ENCODE measurements at places on chromosomes 5 and 9. TPM values are rescaled to one million over a fixed set of nuclear protein-coding genes. Genes with fewer than 3 reads are reported as not detected.
A peak's percentile ranks its signal among the peaks of the same experiment; 100 is the strongest.

- no peak for DNase-seq
Measured at GRCh38 chr5:158256096-158256495, 397.2 kb upstream of the CLINT1 start.

DNA sequence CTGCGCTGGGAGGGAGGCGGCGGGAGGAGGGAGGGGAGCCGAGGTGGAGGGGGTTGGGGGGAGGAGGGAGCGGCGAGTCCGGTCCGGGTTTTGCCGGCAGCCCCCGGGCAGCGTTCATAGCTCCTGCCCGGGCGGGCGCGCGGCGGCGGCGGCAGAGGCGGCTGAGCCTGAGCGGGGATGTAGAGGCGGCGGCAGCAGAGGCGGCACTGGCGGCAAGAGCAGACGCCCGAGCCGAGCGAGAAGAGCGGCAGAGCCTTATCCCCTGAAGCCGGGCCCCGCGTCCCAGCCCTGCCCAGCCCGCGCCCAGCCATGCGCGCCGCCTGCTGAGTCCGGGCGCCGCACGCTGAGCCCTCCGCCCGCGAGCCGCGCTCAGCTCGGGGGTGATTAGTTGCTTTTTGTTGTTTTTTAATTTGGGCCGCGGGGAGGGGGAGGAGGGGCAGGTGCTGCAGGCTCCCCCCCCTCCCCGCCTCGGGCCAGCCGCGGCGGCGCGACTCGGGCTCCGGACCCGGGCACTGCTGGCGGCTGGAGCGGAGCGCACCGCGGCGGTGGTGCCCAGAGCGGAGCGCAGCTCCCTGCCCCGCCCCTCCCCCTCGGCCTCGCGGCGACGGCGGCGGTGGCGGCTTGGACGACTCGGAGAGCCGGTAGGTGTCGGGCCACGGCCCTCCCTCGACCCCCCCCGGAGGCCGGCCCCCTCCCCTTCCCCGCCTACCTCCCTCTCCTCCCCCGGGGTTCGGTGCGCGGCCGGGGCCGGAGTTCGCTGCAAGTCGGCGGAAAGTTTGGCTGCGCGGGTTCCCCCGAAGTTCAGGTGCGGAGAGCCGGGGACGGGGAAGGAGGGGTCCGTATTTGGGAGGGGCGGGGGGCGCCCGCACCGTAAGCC is at the start of gene CXXC5:
Gene CXXC5 (plus strand): TSS at position 145 of the 877 bp plus-strand sequence. CDS start 32,175 bp downstream, outside the sequence.
- peak; percentile 87 for DNase-seq

GRCh38 chr9:70390933-70391341 is 23.5 kb downstream of the KLF9 start:
- no peak for DNase-seq

- DNase-seq = no peak
Measured at GRCh38 chr5:7762267-7762666, 88.7 kb downstream of the CFAP90 start.

DNA sequence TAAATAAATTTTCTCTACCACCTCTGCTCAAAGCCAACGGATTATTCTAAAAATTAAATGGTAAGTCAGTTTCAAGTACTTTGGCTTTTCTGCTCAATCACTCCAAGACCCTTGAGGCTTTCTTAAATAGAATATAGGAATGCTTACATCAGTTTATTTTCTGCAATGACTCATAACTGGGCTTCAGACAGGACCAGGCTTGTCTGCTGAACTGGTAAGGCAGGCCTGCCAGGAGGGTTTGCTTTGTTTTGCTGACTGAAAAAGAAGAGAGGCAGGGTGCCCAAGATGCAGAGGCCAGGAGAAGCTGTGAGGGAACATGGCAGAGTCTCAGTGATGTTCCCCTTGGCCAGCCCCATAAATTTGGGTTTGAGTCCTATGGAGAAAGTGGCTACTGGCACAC is 60.3 kb upstream of the EPB41L4A start:
- no peak for DNase-seq

Gene TAF11L5
- polyA plus RNA-seq = not detected

Gene RUFY1
- polyA plus RNA-seq = 40.9 TPM

Gene EQTN
- polyA plus RNA-seq = not detected

Gene SLC6A3
- not detected for polyA plus RNA-seq

All from muscle of arm (tissue), 14 donors.